Stimulated activated CD4-positive, alpha-beta T cell treated with anti-CD3 and anti-CD28 coated beads, Interleukin-12 subunit alpha, Interleukin-12 subunit beta, amount 100 ng/mL, for 24 hours (primary cell): ENCODE measurements at places on chromosomes 4 and X.

DNA sequence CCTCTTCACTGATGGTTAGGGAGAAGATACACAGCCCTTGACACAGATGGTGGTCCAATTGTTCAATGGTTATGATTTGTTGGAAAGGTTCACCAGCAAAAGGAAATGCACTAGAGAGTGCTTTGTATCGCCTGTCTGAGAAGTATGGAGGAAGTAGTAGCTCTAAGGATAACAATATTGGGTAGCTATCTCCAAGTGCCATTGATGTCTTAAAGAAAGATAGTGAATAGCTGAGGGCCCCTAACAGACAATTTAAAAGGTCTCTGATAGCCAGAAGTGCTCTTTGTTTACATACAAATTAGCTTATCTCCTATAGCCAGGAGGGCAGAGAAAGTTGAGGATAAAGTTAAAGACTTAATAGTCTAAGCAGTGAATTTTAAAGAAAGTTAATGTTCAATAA is 33.9 kb upstream of the BLTP1 start:
- no peak for DNase-seq

- no peak for DNase-seq
Measured at GRCh38 chr4:123444290-123444731, 47.7 kb downstream of the SPRY1 start.

- DNase-seq, result no peak
Measured at GRCh38 chrX:133335027-133335426, 80.3 kb downstream of the GPC4 start.

GRCh38 chr4:138759554-138759902 is 256.1 kb upstream of the NOCT start:
- no peak for DNase-seq

DNA sequence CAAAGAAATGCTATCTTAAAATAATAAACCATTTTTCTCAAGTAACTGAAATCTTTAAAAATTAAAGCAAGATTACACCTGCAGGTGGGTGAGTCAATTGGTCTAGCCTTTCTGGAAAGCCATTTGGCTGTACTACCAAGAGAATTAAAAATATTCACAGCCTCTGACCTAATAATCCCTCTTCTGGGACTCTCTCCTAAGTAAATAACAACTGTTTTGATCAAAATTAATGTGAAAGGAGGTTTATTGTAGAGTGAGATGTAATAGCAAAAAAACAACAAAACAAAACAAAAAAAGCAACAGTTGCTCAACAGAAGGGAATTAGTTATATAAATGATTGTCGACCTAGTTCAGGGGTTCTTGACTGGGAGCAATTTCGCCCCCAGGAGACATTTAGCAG is 89.0 kb downstream of the GEMIN8 start:
- no peak for DNase-seq

DNA sequence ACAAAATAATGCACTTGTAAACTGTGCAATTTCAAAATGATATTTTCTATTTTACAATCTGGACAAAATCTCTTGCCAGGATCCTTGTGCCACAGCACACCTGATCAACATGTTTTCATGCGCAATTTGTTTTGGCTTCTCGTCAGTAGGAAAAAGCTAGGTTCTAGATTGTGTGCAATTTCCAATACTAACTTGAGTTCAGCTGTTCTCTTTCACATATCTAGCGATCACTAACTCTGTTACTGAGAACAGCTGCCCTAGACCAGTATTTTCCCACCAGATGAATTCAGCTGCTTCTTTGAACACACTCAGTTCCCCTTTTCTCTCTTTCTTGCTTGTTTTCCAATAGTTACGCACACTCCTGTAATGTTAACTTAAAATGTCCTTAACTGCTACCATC is 131.2 kb downstream of the MAGEB5 start:
- DNase-seq, result no peak

GRCh38 chr4:182015014-182015413 is 228.2 kb upstream of the TENM3 start:
- no peak for DNase-seq

DNA sequence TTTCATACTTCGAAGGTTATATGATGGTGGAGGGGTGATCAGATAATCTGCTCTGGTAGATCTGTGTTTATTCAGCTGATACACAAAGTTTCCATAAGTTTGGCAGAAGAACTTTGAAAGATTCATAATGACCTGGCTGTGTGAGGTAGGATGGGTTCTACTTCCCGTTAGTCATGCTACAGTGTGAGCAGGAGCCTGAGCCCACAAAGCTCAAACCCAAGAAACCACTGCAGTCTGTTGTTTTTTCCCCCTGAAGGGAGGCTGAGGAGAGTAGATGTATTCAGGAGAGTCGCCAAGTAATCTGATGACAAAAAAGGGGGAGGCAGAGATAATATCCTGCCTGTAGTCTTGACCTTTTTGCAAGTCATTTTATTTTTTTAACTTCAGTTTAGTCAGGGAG is 52.8 kb upstream of the PPP3CA start:
- DNase-seq, result no peak

DNA sequence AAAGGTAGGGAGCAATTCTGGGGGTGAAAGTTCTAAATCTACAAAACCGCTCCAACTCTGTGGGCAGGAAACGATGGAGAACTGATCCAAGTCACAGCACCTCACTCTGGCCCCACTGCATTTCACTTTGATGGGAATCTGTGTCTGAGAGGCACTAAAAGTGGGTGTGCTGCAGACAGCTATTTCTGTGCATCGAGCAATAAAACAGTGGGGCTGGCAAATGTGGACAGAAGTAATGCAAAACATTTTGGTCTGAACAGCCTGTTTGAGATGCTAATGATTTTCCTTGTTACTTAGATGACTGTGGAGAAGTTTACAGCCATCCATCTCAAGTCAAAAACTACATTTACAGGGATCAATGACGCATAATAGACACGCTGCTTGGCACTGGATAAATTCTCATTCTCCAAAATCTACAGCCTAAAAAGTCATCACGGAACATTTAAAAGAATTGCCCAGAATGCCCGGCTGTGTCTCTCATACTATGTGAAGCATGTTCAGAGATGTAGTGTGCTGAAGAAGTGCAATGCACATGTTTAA is 1671.6 kb upstream of the TENM3 start:
- DNase-seq, result no peak

DNA sequence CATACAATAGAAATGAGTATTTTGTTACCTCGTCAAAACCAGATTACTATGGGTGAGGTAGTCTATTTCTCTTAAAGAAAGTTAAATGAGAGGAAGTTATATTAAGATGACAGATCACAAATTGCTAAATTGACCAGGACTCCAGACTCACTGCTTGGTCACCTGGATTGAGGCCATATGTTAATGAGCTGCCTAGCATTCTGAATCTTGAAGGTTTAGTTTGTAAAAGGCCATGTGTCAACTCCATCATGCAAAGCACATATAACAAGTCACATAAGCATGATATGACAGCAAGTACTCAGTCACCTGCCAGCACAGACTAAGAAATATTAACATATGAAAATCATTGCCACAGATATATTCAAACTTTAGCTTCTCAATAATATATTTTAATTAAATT is 72.6 kb downstream of the EPHA5 start:
- no peak for DNase-seq

GRCh38 chr4:39278476-39278875 is 87.7 kb downstream of the RFC1 start:
- no peak for DNase-seq

GRCh38 chr4:140764785-140765392 is 8.7 kb upstream of the TBC1D9 start:
- DNase-seq, result no peak

DNA sequence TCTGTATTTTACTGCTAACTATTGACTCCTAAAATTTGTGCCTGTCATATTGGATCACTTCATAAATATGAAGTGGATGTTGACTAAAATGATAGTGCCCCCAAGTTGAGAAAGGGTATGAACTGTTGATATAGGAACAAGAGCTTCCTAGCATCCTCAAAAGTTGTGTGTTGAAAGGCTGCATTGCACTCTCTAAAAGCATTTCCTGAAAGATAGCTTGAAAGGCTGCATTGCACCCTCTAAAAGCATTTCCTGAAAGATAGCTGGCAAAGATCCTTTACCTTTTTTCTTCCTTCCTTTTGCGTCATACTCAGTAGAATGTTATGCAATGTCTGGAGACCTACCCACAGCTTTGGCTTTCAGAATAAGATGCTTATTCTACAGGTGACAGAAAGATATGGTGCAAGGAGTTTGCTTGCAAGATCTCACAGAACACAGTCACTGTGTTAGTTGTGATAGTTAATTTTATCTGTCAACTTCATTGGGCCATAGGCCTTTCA is 274.6 kb upstream of the GALNTL6 start:
- DNase-seq, result no peak

- no peak for DNase-seq
Measured at GRCh38 chr4:55866973-55867574, 13.6 kb downstream of the EXOC1 start.

DNA sequence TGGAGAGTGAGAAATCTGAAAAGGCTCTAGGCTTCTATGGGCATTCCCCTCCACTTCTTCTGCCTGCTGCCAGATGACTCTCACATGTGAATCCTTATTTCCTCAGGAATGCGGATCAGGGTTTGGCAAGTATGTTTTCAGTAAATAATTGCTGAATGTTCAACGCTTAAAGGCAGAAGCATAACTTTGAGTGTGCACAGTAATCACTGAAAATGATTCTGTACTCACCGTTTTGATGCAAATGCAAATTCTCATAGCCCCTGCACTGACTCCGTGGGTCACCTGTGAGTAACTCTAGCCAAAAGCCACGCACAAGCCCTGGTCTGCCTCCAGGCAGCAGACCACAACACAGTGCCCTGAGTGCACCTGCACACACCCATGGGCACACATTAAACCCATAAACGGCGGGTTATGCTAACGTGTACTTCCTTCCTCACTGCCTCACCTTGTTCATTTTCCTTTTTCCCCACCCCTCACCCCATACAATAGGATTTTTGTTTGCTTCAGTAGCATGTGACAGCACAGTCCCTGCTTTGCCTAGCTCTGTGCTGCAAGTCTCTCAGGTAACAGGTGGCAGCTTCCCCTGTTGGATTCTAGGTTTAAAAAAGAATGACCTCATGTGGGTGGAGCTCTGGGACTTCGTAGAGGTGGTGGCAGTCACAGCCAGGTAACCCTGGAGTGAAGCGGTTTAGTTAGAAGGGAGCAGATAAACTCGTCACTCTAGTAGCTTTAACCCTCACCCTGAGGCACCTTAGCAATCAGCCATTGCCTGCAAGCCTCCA is at the start of gene ARHGEF38:
TSS of gene ARHGEF38 (plus strand) at position 656 of the 782 bp plus-strand sequence. CDS start 146 bp downstream, outside the sequence.
- DNase-seq, result no peak

DNA sequence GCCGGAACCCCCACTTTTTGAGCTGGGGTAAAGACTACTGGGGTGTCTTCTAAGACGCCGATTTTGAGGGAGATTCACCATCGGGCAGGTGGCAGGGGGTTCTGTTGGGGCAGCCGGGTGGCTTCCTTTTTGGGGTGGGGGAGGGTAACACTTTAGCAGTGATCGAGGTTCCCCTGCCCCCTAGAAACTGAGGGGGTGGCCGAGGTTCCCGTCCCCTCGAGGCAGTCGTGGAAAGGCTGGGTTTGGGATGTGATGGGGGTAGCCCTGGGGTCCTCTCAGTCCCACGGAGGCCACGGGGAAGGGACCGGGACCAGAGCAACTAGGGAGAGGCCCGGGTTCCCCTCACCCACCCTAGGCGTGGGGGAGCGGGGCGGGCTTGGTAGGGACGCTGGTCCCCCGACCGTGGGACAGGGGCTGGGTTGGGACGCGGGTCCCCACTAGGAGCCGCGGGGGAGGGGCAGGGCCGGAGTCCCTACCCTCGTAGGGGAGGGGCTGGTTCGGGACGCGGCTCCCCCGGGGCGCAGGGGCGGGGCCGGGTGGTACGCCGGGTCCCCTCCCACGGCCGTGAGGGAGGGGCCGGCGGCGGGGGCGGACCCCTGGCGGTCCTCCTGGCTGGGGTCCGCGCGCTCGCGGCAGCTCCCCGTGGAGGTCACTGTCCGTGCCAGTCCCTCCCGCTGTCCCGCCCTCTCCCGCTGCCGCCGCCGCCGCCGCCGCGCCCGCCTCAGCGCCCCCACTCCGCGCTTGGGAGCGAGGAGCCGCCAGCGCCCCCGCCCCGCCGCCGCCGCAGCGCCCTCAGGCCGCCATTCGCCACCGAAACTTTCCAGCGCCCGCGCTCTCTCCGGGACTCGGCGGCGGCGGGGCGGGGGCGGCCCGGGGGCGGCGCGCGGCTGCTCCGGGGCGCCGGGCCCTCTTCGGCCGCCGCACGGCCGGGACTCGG is at the start of gene TBL1X:
TSS of gene TBL1X (plus strand) at position 624 of the 937 bp plus-strand sequence. CDS start 188,529 bp downstream, outside the sequence.
- no peak for DNase-seq

DNA sequence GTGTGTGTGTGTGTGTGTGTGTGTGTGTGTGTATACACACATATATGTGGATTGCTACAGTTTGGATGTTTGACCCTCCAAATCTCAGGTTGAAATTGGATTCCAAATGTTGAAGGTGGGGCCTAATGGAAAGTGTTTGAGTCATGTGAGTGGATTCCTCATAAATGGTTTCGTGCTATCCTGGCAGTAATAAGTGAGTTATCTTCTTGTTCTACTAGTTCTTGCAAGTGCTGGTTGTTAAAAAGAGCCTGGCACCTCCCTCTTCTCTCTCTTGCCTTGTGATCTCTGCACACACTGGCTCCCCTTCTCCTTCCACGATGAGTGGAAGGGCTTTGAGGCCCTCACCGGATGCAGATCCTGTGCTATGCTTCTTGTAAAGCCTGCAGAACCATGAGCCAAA is 344.1 kb downstream of the SH2D1A start:
- no peak for DNase-seq

- no peak for DNase-seq
Measured at GRCh38 chr4:143202824-143203223, 18.1 kb downstream of the USP38 start.

DNA sequence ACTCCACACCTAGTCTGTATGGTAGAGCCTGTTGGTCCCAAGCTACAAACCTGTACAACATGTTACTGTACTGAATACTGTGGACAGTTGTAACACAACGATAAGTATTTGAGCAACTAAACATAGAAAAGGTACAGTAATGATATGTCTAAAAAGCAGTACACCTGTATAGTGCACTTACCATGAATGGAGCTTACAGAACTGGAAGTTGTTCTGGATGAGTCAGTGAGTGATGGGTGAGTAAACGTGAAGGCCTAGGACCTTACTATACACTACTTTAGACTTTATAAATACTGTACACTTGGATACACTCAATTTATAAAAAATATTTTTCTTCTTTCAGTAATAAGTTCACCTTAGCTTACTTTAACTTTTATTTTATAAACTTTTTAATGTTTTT is 104.0 kb downstream of the TMA16 start:
- no peak for DNase-seq

DNA sequence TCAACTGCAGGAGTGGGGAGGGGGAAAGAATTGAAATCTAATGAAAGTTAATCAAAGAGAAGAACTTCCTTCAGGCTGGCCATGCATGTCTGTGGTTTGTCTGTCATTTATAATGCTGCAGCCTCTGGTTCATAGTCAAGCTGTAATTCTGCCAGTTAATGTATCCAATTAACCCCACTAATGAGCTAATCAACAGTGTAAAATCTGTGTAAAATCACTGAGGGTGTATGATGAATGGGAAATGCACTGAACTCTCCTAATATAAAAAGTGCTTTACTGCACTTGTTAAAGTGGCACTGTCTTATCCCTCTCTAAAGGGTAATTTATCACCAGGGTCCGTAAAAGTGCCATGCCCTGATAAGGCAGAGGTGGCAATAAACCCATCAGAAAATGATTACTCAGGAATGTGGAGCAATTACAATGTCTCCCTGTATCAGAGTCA is 798.1 kb downstream of the PDHA2 start:
- no peak for DNase-seq

DNA sequence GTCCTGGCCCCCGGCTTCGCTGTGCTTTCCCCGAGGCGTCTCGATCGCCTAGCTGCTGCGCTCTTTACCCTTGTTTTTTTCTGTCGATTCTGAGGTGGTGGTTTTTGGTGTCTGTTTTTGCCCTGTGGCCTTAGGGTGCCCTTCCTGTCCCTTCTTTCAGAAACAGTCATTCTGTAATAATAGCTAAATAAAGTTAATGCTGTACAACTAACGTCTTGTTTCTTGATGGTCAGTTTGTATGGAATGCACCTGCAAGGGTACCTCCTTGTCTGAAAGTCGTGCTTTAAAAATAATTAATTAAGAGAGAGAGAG is 686 bp downstream of the FIP1L1 start:
- DNase-seq, result no peak
